CD4-positive, alpha-beta memory T cell (primary cell): ENCODE measurements at places on chromosomes 12 and 14.

GRCh38 chr12:93323625-93324329, 53.9 kb upstream of the NUDT4 start:
- no peak for DNase-seq

DNA sequence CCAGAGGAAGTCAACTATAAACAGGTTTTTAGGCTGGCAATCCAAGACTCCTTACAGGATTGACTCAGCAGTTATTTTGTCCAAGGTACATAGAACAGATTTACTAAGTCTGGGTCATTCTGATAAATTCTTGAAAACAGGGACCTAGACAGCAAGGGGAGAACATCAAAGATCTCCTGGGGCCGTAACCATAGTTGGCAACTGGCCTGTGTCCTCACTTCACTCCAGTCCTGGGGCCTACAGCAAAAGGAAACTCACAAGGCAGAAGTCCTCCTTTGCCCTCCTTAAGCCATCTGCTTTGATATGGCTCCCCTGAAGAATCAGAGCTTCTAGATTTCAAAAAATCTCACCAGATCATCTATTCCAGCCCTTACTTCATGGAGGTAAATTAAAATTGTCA, 207.2 kb upstream of the IGF1 start:
- DNase-seq = no peak

DNA sequence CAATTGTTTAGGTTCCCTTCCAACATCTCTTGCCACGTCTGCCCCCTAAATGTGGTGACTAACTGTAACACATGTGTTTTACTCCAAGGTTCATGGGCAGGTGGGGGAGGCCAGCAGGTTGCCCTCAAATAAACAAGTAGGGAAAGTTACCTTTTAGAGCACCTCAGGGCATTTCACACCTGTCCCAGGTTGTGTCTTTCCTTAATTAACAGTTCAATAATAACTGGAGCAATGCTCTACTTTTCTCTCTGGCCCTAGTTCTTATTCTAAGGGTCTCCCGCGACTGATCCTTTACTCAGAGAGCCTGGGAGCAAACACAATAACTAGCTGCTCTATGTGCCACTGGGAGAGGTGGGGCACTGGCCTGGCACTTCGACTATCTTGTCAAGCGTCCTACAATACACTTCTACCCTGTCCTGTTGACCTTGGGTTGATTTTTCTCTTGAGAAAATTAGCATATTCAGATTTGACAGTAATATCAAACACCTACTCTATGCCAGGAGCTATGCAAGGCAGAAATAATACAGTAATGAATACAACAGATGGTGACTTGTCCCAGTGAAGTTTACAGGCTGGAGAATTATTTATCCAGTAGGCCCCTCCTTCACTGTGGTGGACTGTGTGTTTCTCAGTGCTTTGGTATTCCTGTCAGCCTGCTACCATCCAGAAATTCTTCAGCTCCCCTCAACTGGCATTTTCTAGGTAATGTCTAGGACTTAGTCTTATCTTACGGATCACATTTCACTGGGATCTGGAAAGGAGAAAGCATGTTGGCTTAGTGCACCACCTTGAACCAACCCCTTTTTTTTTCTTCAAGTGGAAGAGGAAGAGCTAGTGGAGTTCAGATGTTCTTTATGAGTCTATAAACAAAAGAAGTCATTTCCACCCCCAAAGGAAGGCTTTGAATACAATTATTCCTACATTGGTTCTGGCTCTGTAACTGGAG, 202.6 kb downstream of the CRADD start:
- no peak for DNase-seq

GRCh38 chr12:69947897-69948296, 122.9 kb downstream of the MYRFL start:
- DNase-seq = no peak

DNA sequence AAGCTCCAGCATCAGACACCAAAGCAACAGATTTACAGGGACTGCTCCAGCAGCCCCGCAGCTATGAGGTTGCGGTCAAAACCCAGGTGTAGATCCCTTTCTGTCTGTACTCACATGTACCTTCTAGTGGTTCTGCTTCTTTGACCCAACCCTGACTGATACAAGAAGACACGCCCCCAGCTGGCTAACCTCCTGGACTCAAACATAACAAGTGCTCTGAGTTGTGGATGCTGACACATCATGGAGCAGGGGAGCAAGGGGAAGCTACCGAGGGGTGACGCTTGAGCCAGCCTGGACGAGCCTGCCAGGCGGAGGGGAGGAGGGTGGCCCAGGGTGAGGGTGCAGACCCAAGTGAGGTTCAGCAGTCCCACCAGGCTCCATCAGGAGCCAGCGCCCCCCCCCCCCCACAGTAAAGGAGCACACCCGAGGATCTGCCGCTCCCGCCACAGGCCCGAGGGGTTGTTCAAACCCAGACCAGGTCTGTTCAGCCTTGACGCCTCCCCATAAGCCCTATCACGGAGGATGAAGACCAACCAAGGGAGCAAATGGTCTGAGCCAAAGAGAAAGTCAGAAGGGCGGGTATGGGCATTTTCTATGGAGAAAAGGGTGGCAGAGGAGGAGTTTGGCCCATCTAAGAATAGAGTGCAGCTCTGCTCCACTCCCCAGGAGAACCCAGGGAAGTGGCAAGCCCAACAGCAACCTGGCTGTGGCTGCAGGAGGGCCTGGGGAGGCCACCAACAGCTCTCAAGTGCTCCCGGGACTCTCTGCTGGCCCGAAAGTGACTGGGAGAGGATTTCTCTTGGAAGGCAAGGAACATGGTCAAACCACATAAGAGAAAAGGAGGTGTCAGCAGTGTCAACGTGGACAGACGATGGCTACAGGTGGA, 229.4 kb downstream of the BCL11B start:
- no peak for DNase-seq

DNA sequence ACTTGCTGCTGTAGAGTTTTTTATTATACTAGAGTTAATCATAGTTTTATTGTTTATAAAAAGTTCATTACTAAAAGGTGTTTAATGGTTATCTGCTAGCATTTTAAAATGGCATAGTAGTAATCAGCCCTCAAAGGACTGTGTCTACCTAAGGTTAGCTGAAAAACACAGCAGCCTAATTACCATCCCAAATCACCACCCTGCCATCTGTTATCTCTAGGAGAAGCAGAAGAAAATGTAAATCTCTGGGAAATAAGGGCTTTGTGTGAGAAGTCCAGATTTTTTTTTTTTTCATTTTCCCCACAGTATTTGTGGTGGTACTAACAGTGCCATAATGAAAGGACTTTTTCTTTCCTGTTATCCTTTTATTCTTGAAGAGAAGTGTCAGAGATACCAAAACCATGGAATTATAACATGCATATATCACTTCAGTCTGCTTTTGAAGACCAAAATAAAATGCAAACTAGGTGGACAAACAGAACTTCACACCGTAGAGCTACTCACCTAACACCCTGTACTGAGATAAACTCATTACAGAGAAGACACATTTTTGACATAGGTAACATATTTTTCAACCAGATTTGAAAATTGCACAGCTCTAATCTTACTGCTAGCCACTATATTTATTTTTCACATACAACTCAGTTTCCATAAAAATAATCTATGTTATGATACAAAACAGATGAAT, 876.2 kb downstream of the C12orf50 start:
- no peak for DNase-seq

GRCh38 chr14:63598807-63599206, 42.9 kb downstream of the WDR89 start:
- DNase-seq = no peak

DNA sequence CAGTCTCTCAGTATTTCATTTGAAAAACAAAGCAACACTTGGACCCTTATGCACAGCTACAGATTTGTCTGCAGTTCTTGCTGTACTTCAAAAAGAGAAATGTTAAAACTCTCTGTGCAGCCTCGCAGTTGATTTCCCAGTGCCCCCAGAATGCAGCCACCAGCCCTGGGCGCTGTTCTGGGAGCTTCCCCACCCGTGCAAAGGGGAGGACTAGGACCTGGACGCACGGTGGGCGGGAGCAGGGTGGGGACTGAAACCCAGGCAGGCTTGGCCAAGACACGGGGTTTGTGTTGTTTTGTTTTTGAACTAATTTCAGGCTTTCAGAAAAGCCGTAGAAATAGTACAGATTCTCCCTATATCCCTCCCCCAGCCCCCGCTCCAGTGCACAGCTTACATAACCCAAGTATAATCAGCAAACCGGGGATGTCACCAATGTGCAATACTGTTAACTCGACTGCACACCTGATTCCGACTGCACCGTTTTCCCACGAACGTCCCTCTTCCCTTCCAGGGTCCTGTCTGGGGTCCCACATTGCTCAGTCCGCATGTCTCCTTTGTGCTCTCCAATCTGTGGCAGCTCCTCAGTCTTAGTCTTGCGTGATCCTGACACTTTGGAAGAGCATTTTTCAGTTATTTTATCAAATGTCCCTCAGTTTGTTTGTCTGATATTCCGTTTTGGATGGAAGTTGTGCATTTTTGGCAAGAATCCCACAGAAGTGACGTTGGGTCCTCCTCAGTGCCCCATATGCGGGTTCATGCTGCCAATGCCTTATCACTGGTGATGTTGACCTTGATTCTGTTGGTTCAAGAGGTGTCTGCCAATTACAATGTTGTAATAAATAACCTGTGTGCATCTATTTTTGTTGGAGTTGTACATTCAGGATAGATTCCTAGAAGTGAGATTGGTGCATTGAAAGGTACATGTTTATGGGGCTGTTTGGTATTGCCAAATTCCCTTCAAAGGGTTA, 95.9 kb downstream of the SETD3 start:
- no peak for DNase-seq

- DNase-seq = no peak
Observed at GRCh38 chr14:65852689-65853088, 440.2 kb downstream of the FUT8 start.

- no peak for DNase-seq
Observed at GRCh38 chr12:45302621-45303369, 86.9 kb downstream of the ANO6 start.

DNA sequence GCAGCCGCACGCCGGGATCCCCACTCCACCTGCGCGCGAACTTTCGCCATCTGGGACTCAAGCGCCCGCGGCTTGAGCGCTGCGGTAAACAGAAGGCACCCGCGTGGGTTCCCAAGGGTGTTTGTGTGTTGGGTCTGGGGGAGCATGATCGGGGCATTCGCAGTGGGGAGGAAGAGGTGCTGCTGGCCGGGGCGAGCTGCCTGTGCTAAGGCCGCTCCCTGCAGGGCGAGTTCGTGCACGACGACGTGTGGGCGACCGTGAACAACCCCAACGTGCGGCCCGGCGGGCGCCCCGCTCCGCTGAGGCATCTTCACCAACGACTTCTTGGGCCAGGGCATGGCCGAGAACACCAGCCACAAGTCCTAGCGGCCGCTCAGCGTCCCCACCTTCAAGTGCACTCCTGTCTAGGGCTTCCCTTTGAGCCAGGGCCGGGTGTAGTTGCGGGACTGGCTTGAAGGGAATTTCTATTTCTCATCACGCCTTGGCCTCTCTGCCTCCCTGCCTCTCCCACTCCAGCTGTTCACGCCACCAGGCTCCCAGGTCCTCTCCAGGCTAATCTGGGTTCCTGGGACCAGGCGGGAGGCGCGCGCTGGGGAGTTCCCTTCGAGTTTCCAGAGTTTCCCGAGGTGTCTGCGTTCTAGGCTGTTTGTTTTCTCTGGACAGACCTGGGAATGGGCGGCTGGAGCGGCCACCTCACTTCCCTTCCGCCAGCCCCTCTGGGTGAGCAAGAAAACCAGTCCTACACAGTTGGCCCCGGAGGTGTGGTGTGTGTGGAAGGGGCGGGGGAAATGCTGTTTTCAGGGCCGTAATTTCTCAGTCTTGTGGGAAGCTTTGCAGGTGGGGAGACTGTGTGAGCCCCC, 417.8 kb upstream of the TMTC1 start:
- no peak for DNase-seq

DNA sequence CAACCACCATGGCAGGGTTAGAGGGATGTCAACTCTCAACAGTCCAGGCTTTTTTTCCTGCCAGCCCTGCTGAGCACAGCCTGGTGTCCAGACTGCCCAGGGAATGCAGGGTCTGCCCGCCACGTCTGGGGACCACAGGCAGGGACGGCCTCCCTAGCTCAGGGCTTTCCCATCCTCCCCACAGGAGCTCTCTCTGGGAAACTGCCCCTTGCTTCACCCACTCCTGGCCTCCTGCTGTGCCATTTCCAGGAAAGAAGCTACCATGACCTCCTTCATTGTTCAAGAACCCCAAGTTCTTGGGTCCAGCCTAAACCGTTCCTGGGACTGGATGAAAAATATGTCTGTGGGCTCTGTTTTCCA, 4.8 kb downstream of the SCNN1A start:
- no peak for DNase-seq

GRCh38 chr12:75641031-75641780, 129.8 kb upstream of the KRR1 start:
- DNase-seq = peak; percentile 21
